ENCODE measurements at places on chromosomes 7 and 10. TPM values are rescaled to one million over a fixed set of nuclear protein-coding genes. Genes with fewer than 3 reads are reported as not detected.

The FAM25G gene
- total RNA-seq: not detected

The VAX1 gene
- total RNA-seq: 0.23 TPM

The ARL3 gene
- total RNA-seq: 34.6 TPM

The SLC16A9 gene
- total RNA-seq: 23.1 TPM

The DENND2A gene
- 29.8 TPM for total RNA-seq

The GHRHR gene
- 0.84 TPM for total RNA-seq

The RELN gene
- 0.07 TPM for total RNA-seq

The NYAP1 gene
- total RNA-seq: 5.2 TPM

The GIMAP4 gene
- total RNA-seq: not detected

The DRGX gene
- total RNA-seq: 0.18 TPM

The FUOM gene
- 18.3 TPM for total RNA-seq

The LRRC18 gene
- total RNA-seq: not detected

The PGAM2 gene
- total RNA-seq: 2.4 TPM

The TUBAL3 gene
- total RNA-seq: not detected

The CCL26 gene
- not detected for total RNA-seq

The TAC1 gene
- total RNA-seq: 0.45 TPM

The STEAP4 gene
- total RNA-seq: not detected

The C10orf67 gene
- total RNA-seq: 0.33 TPM

The NCF1 gene
- not detected for total RNA-seq

The MCM10 gene
- 76.3 TPM for total RNA-seq

The ACSM6 gene
- not detected for total RNA-seq

The PTPRZ1 gene
- total RNA-seq: 202 TPM

DNA sequence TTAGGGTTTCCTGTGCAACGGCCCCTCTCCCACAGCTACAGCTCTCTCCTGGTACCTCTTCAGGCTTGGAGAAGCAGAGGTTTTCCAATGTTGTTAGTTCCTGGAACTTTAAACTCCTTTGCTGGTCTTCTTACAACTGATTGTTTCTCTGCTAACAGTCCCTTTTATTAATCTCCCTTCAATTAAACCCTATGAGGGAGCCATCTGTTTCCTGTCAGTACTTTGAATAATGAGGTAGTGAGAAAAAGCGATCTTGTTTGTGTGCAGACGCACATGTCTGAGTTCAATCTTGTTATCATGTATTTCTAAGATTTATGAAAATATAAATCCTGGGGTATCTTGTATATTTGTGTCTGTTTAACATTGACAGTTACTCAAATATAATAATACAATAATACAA lies 102.4 kb downstream of the MDFIC start:
- DNase-seq: no peak

DNA sequence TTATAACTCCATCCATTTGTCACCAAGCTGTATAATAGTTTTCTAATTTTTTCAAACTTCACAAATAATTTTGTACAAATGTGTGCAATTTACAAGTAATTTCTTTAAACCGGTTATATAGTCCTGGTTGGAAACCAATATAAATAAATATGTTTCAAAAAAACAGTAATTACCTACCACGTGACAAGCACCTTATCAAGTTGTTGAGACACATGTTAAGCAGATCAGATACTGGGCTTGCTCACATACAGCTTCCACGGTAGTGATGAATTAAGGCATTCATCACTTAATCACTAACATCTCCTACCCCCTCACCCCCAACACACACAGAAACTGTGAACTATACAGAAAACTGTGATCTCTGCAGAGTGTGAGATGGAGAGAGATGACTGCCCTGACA lies 630.0 kb upstream of the MBL2 start:
- no peak for DNase-seq

- peak; percentile 74 for DNase-seq
These were observed 8.5 kb downstream of the DDX56 start for GRCh38 chr7:44565097-44565794.

GRCh38 chr10:75367021-75367487 lies 34.5 kb downstream of the ZNF503 start:
- DNase-seq: no peak

- DNase-seq: no peak
These were observed 113.7 kb downstream of the PHTF2 start for GRCh38 chr7:77912293-77912692.

DNA sequence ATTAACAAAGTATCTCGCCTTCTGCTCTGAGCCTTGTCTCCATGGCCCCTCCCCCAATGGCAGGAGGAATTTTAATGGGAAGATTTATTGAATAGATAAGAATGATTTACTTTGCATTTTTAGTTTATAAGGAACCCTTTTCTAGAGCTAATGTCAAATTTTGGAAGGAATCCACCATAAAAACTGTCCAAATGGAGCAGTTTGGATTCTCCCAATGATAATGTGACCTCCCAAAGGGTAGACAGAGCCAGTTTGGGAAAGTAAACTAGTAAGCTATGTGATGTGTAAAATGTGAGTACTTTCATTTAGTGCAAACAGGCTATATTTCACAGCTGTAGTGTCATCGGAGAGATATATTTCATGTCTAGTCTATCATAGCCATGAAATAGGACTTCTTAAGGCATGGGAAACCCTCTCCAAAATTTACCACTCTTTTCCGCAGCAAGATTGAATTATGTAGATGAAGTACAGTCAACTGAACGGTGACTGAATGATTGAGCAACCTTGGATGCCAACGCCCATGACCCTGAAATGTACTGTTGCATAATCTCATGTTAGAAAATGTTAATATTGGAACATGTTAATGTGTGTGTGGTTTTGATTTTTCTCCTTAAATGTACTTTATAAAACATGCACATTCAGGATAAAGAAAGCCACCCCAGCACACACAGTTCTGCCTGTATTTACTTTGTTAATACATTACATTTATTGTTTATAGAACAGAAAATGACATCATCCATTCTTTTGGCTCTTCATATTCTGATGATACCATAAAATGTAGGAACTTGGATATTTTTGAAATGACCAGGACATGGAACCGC lies 140.6 kb downstream of the NRP1 start:
- no peak for DNase-seq

DNA sequence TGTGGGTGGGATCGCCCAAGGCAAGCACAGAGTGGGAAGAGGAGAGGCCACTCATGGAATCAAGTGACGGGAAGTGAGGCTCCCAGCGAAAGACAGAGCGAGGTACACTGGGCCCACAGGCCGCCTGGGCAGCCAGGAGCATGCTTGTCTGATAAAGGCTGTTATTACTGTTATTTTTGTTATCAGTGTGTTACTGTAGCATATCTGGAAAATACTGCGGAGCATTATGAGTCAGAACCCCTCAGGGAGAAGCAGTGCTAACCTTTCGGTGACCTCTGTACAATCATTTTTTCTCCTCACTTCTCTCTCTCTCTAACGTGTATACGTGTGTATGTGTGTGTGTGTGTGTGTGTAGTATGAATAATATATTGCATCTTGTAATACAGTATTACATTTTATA lies 3.8 kb upstream of the TCERG1L start:
- no peak for DNase-seq

DNA sequence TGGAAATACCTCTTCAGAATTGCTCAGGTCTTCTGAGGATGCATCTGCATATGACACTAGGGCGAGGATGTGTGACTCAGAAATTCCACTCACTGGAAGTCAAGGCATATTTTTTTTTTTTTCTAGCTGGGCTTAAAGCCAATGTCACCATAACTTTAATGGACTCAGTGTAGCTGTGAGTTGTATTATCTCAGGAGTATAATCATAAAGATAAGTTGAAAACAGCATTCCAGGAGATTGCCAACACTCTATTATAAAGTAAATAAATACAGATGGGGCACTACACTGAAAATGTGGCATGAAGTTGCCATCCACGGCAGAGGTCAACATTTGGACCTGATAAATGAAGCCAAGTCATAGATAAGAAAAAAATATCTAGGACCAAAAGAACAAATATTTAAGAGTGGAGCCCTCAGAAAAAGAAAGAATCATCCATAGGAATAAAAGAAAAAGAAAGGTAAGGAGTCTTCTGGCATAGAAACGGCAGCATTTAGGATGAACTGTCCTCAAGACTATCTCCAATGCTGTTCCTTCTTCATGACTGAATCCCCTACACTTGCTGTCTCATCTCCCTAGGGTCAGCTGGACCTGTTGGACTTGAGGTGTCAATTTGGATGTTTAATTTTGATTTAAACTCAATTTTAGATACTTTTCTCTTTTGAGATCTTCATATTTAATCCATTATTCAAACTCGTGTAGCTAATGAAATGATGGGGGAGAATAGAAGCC lies 72.9 kb upstream of the CAV2 start:
- no peak for DNase-seq

DNA sequence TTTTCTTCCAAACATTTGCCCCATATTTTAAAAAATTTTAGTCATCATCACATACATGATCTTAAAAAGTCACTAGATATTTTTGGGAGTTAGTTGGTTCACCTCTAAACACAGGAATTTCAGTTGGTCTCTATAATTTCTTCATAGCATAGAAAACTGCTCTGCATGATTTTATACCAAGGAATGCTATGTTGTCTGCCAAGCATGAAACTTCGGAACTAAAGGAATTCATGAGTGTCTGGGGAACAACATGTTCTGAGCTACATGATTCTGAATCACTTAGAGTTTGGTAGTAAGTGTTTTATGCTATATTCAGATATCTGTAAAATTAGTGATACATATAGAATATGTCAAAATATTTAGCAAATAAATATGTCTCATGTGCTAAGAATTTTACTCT lies 957.8 kb downstream of the GATA3 start:
- DNase-seq: no peak

GRCh38 chr7:68429411-68430117 lies 1168.7 kb upstream of the AUTS2 start:
- no peak for DNase-seq

DNA sequence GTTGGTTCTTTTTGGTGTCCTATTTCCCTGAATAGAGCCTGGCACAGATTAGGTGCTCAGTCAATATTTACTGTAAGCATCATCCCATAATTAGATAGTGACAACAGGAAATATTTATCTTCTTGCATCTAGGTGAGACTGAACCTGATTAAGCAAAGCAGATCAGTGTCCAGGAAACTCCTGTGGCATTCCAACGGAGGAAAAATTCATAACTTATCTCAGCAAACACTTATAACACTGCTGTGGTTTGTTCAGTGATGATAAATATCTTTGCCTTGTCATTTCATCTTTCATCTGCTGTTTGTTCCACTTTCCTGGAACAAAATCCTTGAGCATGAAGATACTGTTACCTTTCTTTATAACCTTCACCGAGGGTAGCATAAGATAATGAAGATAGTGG lies 1160.3 kb upstream of the AUTS2 start:
- no peak for DNase-seq

GRCh38 chr7:148702876-148703670 lies 4.4 kb downstream of the CUL1 start:
- no peak for DNase-seq

DNA sequence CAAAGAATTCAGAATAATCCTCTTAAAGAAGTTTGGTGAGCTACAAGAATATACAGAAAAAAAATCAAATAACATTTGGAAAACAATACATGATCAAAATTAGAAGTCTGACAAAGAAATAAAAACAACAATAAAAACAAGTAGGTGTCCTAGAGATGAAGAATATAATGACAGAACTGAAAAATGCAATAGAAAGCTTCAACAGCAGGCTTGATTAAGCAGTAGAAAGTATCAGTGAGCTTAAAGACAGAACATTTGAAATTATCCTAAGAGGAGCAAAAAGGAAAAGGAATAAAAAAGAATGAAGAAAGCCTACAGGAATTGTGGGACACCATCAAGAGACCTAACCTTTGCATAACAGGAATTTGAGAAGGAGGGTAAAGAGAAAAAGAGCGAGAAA lies 238.8 kb downstream of the ZEB1 start:
- no peak for DNase-seq

DNA sequence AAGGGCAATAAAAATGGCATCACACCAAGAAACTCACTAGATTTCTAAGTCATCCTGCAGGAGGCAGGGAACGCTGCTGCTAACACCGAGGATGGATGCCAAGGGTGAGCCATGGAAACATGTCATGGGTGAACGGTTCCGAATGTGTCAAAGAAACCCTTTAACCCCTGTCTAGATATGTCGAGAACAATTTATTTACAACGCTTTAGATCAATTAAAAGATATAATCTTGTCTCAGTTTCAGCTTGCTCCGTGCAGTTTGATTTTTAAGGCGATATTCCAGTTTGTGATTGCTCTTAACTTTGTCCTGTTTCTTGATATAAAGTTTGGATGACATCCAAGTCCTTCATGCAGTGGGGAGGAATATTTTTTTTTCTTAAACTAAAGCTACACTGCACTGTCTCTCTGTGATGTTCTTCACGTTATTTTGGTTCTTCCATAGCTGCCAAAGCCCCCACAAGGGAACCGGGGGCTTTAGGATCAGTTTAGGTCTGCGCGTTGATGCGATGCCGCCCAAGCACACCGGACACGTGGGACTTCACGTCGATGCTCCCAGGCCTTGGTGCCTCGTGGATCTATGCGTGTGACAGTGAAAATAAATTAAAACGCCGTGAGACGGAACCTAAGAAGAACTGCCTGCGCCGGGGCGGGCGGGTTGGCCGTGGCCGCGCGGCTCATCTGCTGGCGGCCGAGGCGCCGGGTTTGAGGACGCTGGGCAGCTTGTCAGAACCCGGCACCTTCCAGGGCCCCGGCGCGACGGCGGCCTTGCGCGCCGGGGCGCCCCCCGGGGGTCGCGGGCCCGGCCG lies 220.3 kb downstream of the PHTF2 start:
- peak; percentile 20 for DNase-seq

GRCh38 chr7:11341285-11341944 lies 367.7 kb downstream of the PHF14 start:
- no peak for DNase-seq

- no peak for DNase-seq
These were observed 95.2 kb upstream of the STK17A start for GRCh38 chr7:43487731-43488073.

GRCh38 chr7:5646846-5647245 lies 134.6 kb downstream of the RNF216 start:
- no peak for DNase-seq

DNA sequence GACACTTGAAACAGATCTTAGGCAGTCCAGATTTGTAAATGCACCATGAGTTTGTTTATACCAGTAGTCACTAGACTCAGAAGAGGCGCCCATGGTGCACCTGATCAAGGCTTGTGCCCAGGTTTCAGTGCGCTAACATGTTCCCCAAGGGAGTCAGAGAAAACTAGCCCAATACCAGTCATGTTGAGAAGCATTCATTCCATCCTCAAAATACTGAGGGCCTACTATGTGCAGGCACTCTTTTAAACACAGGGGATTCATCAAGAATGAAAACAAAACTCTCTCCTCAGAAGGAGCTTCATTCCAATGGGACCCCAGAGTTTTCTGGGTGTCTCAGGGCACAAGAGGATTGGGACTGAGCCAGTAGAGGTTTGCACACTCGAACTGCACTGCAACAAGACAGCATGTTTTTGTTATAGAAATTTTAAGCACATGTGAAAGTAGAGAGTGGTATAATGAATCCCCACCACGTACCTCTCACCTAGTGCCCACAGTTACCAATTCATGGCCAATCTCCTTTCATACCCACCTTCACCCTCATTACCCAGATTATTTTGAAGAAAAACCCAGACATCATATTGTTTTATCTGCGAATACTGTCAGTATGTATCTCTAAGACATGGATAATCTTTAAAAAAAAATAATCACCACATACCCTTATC lies 55.0 kb upstream of the ARID5B start:
- no peak for DNase-seq

GRCh38 chr10:16425449-16425848 lies 11.4 kb upstream of the PTER start:
- no peak for DNase-seq
